Putamen (tissue), 1 donor: ENCODE measurements at places on chromosomes 16 and 17.

DNA sequence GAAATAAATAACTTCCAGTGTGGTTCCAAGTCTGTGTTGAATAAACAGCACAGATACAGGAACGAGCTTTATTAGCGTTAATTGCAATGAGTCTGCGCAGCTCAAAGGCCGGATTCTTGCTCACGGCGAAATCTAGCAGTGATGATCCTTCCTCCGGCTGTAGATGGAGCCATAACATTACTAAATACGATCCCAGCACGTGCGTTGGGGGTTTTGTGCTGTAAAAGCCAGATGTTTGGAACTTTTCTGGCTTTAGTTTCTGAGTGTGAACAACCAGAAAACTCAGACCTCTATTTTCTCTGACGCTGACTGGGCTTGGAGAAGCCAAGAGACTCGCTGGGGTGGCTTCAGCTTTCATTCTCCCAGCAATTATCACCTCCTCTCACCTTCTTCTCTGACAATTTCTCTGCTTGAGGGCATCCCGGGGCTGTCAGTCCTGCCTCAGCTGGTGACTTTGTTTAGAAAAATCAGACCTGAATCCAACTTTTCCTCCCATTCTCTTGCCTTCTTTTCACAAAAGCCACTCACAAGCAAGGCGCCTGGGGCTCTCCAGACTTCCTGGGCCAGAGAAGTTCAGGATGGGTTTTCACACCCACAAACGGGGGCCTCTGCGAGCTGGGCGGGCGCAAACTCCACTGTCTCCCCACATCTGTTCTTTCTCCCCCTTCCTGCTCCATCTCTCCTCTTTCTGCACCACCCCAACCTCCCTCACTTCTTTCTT is 47.1 kb upstream of the AKTIP start:
- DNase-seq: peak; percentile 68

DNA sequence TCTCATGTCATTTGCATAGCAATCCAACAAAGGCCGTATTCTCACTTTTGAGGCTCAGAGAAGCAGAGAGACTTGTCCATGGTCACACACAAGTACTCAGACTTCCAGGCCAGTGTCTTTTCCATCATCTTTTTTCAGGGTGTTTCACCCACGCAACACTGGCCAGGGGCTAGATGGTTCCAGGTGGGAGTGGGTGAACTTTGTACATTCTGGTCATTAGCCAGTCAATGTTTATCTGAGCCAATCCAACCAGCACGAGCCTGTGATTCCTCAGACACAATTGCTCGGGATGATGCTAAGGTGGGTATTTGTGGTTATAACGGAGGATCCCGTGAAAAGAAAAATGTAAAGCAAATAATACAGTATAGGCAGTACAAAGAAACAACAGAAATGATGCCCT is 56.3 kb downstream of the ZFHX3 start:
- DNase-seq: no peak

DNA sequence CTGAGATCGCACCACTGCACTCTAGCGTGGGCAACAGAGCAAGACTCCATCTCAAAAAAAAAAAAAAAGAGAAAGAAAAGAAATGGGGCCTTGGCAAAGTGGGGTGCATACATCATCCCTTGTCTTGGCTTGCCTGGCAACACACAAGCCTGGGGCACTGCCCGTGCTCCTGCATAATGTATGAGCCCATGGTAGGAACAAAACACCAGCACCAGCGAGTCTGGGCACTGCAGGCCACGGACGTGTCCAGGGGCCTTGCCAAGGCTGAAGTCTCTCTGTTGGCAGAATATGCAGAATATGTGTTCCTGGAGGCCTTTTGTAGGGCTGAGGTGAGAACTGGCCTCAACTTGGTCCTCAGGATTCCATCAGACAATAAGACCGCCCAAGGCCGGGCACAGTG is 15.7 kb upstream of the ALDOA start:
- peak; percentile 76 for DNase-seq

DNA sequence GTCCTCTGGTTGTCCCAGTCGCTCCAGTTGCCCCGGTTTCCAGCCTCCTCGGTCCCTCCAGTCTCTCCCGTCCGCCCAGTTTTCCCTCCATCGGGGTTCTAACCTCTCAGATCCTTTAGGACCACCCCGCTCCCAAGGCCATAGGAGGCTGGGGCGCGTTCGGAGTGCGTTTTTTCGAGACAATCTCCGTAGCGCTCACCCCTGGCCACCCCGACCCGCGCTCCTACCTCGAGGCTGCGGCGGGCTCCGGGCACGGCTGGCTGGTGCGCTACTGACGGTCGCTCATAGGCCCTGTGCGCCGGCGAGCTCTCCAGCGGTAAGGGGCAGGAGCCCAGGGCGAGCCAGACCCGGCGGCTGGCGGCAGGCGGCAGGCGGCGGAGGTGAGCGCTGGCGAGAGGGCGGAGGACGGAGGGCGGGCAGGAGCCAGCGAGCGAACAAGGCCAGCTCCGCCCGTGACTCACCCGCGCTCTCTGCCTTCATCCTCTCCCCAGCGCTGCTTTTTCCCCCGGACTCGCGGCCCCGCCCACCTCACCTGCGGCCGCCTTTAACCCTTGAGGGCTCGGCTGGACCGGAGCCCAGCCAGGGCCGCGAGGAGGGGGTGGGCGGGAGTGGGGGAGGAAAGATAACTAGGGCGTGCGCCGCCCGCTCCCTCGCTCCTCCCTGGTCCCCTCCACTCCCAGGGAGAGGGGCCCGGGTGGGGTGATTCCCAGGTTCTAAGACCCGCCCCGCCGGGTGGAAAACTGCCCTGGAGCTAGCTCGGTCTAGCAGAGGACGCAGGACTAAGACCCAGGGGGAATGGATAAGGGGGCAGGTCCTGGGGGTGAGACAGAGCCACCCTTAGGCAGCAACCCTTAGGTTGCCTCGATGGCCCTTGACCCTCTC is at the start of gene SP6:
Gene SP6 (minus strand): TSS at position 472 of the 882 bp plus-strand sequence. CDS start 2,734 bp downstream, outside the sequence.
- DNase-seq: no peak

GRCh38 chr17:72862276-72862999 is 230.1 kb downstream of the SLC39A11 start:
- DNase-seq: no peak

- no peak for DNase-seq
Observed at GRCh38 chr17:45222996-45223538, 1.4 kb downstream of the FMNL1 start.

DNA sequence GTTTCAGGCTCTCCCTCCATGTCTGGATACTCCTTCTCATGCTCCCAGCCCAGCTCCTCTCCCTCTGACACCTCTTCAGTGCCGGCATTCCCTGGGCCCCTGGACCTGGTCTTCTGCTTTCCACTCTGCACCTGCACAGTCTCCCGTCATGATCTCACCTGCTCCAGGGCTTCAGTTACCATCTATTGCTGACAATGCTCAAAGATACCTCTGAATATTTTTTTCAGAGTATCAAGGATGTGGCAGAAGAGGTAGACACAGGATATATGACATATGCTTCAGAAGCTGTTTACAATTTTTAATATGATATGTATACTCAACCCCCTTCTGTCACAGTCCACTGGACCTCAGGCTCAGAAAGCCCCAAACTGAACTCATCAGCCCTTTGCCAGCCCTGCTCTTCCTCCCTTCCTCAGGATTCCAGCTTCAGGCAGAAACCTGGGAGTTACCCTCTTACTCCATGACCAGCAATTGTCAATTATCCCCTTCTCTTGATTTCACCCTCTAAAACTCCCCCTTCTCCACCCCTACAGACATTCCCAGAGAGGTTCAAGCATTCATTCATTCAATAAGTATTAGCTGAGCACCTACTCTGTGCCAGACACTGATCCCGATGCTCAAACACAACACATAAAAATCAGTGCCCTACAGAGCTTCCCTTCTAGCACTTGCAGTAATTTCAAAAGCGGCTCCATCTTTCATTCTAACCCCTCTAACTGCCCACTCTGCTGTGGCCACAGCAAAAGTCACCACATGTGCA is 7.8 kb upstream of the MLLT6 start:
- no peak for DNase-seq

GRCh38 chr16:24130494-24131085 is 125.5 kb upstream of the CACNG3 start:
- no peak for DNase-seq

DNA sequence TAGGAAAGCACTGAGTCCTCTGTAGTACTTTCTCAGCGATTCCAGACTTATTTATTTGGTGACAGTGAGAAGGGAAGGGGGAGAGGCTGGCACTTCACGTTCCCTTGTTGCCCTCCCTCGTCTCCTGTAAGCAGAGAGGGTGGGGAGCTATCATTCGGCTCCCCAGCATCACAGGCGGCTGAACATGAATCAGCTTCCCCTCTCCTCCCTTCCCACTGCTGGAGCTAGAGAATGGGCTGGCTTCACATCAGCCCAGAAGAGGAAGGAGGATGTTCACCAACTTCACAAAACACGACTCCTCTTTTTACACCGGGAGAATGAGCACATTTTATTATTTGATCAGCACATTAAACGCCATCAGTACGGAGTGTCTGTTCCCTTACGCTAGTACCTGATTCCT is 6.7 kb upstream of the CMIP start:
- DNase-seq: no peak

GRCh38 chr17:79775632-79776031 is 2.3 kb upstream of the CBX2 start:
- DNase-seq: no peak

- DNase-seq: peak; percentile 63
Observed at GRCh38 chr17:17021194-17021863, 20.9 kb upstream of the MPRIP start.

- no peak for DNase-seq
Observed at GRCh38 chr16:57966204-57966771, 4.6 kb downstream of the CNGB1 start.

DNA sequence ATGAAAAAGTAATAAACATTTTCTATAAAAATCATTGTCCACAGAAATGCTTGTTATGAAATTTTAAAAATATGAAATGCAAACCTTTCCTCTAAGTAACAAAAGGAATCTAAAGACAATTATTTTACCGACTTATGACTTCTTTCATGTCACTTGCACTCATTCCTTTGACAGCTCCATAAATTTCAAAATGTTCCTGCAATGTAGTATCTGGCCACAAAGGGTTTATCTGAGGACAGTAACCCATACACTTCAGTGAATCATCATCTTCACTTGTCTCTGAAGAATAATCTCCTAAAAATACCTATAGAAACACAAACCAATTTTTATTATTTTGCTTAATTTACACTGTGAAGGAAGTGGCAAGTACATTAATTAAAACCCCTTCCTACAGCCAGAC is 25.6 kb upstream of the ABCA10 start:
- no peak for DNase-seq

DNA sequence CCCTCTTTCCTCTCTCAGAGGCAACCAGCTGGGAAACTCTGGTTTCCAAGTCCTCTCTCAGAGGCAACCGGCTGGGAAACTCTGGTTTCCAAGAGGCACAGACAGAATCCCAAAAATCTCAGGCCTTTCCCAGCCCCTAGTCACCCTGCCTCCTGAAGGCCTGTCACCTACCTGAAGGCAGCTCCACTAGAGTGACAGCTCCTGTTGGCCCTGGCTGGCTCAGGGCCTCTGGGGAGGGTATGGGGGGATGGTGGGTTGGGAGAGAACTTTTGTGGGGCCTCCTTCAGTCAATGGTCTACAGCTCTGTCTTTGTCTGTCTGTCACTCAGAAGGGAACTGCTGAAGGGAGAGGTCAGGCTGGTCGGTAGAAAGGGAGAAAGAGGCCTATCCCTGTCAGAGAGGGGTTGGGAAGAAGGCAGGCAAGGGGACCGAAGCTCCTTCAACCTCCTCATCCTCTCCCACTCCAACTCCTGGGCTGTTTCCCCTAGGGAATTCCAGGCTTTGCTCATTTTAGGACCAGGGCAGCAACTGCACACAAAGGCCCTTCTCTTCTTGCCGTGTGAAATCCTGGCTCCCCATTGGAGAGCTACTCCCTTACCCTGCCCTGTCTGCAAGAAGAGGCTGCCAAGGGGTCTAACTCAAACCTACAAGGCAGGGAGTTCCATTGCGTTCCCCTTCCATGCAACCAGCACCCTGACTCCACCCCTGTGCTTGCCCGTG is 23.6 kb downstream of the COPZ2 start:
- DNase-seq: no peak

GRCh38 chr17:40062329-40063186 is at the start of gene THRA:
THRA (plus strand) TSS chr17:40062965; CDS start chr17:40074489, 11,524 bp downstream.
- DNase-seq: peak; percentile 81

DNA sequence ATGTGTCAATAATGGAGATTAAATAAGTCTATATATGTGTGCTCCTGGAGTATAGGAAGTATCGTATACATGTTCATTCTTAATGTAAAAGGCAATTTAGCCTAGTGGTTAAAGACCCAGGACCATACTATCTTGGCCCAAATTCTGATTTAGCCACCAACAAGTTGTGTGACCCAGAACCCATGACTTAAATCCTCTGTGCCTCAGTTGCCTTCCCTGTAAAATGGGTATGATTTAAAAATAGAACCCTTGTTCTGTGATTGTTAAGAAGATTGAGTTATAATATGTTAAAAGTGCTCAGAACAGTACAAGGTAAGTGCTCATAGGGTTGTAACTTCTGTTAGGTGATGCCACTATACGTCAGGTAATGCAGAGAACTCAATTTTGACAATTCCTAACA is 18.8 kb upstream of the BLMH start:
- DNase-seq: no peak

DNA sequence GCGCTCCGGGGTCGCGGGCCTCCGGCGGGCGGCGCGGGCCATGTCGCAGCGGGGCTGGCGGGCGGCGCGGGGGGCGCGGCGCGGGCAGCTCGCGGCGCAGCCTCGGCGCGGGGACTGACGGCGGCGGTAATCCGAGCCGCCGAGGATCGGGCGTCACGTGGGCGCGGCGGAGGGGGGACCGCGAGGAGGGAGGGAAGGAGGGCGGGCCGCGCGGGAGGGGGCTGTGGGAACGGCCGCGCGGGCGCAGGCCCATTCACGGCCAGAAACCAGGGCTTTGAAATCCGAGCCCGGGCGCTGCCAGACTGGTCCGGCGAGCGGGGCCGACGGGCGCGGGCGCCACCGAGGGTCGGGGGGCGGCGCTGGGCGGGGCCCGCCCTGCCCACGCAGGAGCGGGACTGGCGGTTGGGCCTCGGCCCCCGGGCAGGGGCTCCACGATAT is at the start of gene MTSS2:
Gene MTSS2 (minus strand): TSS at position 116 of the 438 bp plus-strand sequence. CDS start 262 bp downstream, outside the sequence.
- DNase-seq: peak; percentile 87

DNA sequence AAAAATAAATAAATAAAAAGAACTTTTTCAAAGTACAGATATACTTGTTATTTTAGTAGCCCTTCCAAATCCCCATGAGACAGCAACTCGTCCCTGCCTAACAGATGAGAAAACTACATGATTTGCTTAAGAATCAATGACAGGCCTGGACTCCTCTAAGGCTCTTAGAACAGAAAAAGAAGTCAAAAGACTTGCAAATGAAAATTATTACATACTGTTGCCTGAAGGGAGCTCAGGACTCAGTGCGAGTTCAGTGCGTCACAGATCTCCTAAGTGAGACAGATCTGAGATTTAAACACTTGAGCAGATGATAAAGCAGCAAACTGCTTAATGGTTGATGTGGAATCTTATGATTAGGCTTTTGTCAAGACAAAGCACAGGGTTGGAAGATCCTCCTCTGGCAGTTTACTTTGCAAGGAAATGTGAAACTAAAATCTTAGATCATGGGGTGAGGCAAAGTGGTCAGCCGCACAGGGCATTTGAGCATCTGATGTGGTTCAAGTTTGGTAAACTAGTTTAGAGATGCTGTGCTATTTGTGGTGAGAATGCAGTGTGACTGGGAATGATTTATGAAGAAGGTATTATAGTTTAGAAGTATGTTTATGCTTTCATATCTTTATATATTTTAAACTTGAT is 138.1 kb downstream of the TRIM37 start:
- DNase-seq: no peak
